ENCODE measurements at places on chromosomes 7 and 10. TPM values are rescaled to one million over a fixed set of nuclear protein-coding genes. Genes with fewer than 3 reads are reported as not detected.

DNA sequence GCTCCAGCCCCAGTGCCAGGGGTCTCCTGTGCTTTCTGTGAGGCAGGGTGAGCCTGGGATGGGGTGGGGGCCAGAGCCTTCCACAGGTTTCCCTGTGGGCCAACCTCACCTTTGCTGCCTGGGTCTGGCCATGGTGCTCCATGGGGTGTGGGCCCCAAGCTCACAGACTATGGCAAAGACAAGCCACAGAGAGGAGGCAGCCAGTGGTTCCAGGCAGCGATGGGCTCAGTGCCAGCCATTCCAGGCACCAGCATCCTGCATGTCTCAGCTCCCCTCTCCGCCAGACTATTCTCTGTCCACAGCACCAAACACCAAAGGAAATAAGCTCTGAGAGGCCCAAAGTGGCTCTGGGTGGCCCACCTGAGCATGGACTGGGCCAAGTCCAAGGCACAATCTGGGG is 133.5 kb downstream of the PTPN20 start:
- no peak for DNase-seq
- H3K4me1 ChIP-seq, result peaks cover 12% of the 10 kb centered on the region
- no peak overlapping the region for H3K4me3 ChIP-seq
- H3K36me3 ChIP-seq, result no peaks in the 10 kb centered on the region
- peaks cover 17% of the 10 kb centered on the region for H3K27me3 ChIP-seq
- H3K27ac ChIP-seq, result no peak overlapping the region

- peaks cover 3% of the 10 kb centered on the region for H3K27me3 ChIP-seq
- H3K36me3 ChIP-seq, result no peaks in the 10 kb centered on the region
- no peak overlapping the region for H3K4me3 ChIP-seq
- no peaks in the 10 kb centered on the region for H3K4me1 ChIP-seq
Measured at GRCh38 chr10:130790339-130790738, 521.2 kb downstream of the TCERG1L start.

DNA sequence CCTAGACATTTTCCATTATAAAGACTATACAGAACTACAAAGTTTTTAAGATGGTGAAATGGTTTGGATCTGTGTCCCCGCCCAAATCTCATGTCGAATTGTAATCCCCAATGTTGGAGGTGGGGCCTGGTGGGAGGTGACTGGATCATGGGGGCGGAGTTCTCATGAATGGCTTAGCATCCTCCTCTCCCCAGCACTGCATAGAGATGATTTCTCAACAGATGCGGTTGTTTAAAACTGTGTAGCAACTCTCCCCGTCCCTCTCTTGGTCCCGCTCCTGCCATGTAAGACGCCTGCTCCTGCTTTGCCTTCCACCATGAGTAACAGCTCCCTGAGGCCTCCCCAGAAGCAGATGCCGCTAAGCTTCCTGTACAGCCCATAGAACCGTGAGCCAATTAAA is 1.6 kb downstream of the FAM133B start:
- peaks cover 43% of the 10 kb centered on the region for H3K4me1 ChIP-seq
- H3K36me3 ChIP-seq, result peaks cover 30% of the 10 kb centered on the region
- H3K27me3 ChIP-seq, result peaks cover 2% of the 10 kb centered on the region
- peak overlapping the region; percentile 90 for H3K4me3 ChIP-seq

DNA sequence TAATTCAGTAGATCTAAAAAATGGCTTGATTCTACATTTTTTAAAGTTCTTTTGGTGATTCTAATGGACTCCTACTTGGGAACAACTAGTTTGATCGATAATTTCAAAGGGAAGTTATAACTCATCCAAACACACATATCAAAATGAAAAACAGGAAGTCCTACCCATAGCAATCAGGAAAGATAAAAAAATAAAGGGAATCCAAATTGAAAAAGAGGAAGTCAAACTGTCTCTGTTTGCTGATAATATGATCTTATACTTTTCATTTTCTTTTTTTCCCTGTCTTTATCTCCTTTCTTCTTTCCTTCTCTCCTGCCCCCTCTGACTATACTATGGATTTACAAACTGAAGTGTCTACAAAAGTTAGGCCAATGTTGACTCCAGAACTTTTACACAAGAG is 118.8 kb downstream of the IQUB start:
- H3K27ac ChIP-seq, result no peak overlapping the region
- H3K36me3 ChIP-seq, result no peaks in the 10 kb centered on the region
- H3K4me1 ChIP-seq, result no peaks in the 10 kb centered on the region
- H3K4me3 ChIP-seq, result no peak overlapping the region
- DNase-seq, result no peak
- H3K27me3 ChIP-seq, result no peaks in the 10 kb centered on the region

The GPR15LG gene
- not detected for total RNA-seq

The CPEB3 gene
- total RNA-seq, result 1.1 TPM

The TAS2R5 gene
- total RNA-seq, result 0.21 TPM

The NACAD gene
- total RNA-seq, result 5.4 TPM

The CEP55 gene
- 21.5 TPM for total RNA-seq

The ABCA13 gene
- total RNA-seq, result not detected

The PHF14 gene
- 14.8 TPM for total RNA-seq
